ENCODE measurements at places on chromosomes 11 and 22.

GRCh38 chr11:304915-305843 lies 2.4 kb upstream of the IFITM2 start:
- no peak for DNase-seq

DNA sequence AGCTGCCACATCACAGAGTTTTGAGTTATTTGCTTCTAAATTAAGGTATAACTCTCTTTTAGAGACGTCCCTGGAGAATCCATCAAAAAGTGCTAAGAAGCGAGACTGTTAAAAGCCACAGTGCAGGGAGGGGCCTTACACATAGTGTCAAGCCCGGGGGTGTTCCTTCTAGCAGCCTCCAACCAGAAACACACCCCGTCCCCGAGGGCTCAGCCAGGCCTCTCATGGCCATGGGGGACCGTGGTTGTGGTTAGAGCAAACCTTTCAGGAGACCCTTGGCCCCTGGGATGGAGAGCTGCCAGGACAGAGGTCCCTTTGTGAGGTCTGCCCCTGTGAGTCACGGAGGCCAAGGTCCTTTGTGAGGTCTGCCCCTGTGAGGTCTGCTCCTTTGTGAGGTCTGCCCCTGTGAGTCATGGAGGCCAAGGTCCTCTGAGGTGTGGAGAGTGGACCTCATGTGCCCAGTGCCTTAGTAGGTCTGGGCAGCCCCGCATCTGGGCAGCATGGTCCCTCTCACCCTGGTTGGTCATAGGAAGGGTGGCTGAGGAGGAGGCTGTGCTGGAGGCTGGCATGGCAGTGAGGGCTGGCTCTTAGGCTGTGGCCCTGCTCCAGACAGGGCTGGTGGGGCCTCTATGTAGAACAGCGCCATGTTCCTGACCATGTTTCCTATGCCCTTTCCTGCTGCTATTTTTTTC lies 5.4 kb downstream of the GNAZ start:
- DNase-seq = no peak

DNA sequence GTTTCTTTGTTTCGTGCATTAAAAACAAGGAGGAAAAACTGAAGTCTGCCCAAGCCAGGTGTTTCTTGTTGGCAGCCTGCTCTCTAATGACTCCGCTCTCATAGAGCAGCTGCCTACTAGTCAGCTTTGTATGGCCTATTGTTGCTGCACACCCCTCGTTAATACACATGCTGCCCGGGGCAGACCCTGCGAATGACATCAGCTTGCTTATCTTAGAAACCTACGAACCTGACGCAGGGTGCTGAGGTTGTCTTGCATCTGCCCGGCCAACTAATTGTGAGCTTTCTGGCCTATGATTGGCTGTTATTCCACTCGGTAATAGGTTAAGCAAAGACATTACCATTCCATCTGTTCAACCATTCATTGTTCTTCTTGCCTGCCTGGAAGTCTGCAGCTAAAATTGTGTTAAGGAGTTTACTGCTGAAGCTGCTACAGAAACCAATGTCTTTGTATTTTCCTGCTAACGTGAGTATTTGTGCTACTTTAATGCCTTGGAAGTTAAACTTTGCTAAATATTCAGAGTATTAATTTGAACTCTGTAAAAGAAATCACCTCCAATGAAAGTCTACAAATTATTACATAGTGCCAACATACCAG lies 37.5 kb downstream of the ZC3H12C start:
- no peak for DNase-seq

DNA sequence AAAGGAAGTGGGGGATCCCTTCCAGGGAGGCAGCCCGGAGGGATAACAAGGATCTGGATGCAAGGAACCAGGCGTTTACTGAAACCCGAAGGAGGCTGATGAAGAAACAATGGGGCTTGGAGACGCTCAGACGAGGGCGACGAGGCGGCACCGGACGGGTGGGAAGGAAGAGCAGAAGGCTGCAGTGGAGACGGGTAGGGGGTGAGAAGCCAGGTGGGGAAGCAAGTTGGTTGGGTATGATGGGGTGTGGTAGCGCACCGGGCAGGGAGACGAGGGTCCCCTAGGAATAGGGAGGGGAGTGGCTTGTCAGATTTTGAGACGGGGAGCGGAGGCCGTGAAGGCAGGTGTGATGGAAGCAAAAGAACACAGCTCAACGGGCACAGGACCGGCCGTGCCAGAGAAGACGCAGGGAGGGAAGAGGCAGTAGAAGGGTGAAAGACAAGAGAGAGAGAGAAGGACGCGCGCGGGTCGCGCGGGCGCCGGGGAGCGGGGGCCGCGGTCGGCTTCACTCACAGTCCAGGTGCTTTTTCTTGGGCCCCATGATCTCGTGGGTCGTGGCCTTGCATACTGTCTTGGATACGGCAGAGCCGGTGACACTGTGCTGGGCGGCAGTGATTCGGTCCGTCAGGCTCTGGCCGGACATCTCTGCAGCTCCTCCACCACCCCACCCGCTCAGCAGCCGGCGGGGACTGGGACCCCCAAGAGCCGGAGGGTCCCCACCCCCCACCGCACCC lies 579 bp downstream of the PICALM start:
- DNase-seq = no peak

GRCh38 chr11:10514709-10515108 lies 26.3 kb downstream of the RNF141 start:
- no peak for DNase-seq

DNA sequence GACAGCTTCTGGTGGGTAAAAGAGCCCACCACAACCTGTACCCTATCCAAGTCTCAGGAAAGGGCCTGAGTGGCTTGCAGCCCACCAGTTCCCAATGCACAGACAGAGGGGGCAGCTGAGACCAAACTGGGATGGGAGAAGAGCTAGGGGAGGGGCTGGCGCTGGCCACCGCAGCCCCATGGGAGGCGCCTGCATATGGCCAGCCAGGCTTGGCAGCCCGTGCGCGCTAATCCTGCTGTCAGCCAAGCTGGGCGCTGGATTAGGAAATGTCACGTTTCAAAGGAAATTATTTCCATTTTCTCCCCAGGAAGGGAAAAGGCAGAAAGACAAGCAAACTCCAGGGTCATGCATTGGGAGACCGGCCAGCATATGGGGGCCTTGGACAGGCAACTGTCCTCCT lies 236.8 kb downstream of the BUD13 start:
- DNase-seq = no peak

DNA sequence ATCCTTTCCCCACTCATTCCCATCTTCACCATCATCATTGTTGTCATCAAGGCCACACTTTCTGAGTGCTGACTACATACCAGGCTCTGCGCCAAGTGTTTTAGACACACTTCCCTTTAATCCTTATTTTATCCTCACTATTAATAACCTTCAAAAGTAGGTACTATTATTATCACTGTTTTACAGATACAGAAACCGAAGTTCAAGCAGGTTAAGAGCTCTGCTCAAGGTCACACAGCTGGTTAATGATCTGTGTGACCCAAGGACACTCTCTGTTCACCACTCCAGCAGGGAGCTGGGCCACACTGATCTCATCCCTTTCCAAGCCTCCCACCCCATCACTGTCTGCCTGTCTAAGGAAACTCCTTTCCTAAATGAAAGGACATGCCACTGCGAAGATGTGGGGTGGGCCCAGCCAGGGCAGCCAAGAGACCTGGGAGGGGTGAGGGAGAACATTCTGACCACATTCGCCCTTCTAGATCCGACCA lies 17.2 kb upstream of the TSKU start:
- no peak for DNase-seq

GRCh38 chr11:114129142-114129541 lies 69.6 kb downstream of the ZBTB16 start:
- no peak for DNase-seq

Measured in stimulated activated CD4-positive, alpha-beta T cell treated with anti-CD3 and anti-CD28 coated beads, Interleukin-1b, Interleukin-23, amount 100 ng/mL, for 1 hour (primary cell).